CD4-positive, alpha-beta T cell treated with Interleukin-17A for 1 hour (primary cell): ENCODE measurements at places on chromosomes 1 and 21.

DNA sequence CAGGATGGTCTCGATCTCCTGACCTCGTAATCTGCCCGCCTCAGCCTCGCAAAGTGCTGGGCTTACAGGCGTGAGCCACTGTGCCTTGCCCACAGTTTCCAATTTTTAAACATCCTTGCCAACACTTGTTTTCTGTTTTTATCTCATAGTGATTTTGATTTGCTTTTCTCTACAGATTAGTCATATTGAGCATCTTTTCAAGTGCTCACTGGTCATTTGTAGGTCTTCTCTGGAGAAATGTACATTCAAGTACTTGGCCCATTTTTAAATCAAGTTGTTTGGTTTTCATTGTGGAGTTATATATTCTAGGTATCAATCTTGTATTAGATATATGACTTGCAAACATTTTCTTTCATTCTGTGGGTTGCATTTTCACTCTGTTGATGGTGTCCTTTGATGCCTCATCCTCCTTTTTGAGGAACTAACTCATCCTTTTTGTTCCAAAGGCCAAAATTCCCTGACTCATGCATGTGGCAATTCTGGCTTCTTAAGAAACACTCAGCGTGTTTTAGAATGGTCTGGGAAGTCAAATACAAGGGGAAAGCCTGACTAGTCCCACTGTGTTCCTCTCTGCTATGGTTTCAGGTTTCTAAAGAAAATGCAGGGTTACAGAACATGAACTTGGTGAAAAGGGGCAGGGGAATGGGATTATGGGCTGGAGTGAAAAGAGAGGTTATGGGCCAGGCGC lies 37.3 kb downstream of the PTAFR start:
- no peak for DNase-seq

DNA sequence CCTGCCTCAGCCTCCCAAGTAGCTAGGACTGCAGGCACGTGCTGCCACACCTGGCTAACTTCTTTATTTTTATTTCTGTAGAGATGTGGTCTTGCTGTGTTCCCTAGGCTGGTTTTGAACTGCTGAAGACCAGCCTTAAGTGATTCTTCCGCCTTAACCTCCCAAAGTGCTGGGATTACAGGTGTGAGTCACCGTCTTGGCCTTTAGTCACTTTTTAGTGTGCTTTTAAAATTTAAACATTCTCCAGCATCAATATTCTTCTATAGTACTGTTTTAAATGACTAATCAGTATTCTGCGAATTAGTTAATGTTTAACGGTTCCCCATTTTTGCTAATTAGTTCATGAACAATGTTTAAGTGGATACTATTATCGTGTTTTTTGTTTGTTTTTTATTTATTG lies 60.6 kb downstream of the DYRK1A start:
- no peak for DNase-seq

DNA sequence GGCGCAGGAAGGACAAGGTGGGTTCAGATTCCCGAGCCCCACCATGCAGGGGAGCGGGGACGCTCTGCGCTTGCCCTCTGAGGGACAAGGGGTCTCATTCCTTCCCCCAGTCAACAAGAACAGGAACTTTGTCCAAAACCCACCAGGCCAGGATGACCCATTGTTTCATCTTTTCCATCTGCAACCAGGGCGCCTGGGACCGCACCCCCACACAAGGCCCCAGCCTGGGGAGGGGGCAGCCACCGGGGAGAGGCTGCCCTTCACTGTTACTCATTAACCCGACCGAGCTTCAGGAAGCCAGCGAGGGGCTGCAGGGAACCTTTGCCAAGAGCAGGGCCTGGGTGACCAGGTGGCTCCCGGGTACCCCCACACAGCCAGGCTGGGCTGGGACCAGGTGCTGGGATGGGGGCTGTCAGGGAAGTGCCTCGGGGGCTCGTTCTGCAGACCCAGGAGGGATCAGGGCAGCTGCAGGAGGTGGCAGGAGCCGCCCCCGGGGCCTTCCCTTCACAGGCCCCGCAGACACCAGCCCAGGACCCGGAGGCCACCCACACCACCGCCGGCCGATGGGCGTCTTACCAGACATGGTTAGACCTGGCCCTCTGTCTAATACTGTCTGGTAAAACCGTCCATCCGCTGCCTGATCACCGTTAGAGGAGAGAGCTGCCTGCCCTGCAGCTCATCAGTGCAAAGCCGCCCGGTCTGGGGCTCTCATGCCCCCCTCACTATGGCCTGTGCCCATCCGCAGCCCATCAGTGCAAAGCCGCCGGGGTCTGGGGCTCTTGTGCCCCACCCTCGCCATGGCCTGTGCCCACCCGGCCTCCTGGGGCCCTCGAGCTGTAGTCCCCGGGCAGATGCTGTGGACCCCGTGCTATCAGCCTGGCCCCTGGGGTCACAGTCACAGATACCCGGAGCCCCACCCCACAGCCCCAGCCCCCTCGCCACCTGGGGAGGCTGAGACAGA lies 4.9 kb upstream of the TTLL10 start:
- DNase-seq: no peak

DNA sequence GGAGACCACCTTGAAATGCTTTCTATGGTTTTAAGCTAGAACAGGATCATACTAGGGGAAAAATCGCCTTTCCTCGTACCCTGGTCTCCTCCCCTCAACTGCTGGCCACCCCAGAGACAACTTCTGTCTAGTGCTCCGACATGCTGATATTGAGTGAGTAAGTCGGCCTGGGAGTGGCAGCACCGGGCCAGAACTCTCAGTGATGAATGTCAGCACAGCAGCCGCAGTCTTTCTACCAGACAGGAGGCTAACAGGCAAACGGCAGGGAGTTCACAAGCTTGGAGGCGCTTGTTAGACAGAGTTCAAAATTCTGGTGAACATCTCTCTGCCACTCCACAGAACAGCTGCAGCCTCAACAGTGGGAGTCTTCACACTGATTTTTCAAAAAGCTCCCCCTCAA lies 716.9 kb downstream of the ADGRL2 start:
- DNase-seq: no peak

DNA sequence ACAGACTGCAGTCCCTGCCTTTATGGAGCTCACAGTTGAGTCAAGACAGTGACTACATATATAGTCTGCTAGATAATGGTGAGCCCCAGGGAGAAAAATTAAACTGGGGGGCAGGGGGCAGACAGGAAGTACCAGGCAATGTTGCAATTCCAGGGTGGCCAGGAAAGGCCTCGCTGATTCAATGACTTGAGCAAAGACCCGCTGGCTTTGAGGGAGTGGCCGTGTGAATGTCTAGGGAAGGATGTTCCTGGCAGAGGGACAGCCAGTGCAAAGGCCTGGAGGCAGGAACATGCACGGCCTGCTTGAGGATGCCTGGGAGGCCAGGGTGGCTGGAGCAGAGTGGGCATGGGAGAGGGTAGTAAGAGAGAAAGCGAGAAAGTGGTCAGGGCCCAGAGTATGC lies 23.0 kb upstream of the EPHA8 start:
- no peak for DNase-seq

GRCh38 chr1:83511146-83511726 lies 487.7 kb downstream of the TTLL7 start:
- no peak for DNase-seq

- DNase-seq: no peak
Measured at GRCh38 chr1:62092110-62092509, 102.5 kb upstream of the L1TD1 start.

DNA sequence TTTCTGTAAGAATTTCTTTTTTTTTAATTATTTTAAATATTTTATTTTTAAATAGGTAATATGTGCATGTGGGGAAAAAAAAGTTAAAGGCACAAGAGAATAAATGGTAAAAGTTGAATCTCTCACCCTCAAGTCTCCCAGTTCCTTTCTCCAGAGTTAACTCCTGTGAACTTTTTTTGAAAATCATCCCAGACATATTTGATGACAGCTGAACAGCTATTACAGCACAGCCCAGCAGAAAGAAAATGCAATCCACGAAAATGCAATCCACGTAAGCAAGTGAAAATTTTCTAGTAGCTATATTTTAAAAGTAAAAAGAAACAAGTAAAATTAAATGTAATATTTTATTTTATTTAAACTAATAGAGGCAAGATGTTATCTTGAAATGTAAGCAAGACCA lies 310.0 kb upstream of the RUNX1 start:
- no peak for DNase-seq

GRCh38 chr1:154859786-154860155 lies 10.3 kb downstream of the KCNN3 start:
- no peak for DNase-seq

- DNase-seq: no peak
Measured at GRCh38 chr1:36351227-36351977, 28.0 kb upstream of the EVA1B start.

- no peak for DNase-seq
Measured at GRCh38 chr1:50936321-50936720, 23.7 kb downstream of the FAF1 start.

DNA sequence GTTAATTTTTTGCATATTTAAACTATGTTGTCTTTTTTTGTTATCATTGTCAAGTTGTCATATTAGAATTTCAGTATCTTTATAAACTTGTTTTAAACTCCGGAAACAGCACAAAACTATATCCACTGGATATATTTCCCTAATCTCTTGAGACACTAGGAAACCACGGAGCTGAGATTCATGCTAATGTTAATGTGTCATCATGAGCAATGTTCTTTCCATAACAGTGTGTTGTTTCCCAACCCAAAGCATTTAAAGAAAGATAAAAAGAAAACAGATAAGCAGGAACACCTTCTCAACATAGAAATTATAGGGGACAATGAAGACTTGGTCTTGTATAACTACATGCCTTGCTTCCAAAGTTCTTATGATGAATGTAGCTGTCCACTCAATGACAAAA lies 626.2 kb upstream of the TMPRSS15 start:
- DNase-seq: no peak

DNA sequence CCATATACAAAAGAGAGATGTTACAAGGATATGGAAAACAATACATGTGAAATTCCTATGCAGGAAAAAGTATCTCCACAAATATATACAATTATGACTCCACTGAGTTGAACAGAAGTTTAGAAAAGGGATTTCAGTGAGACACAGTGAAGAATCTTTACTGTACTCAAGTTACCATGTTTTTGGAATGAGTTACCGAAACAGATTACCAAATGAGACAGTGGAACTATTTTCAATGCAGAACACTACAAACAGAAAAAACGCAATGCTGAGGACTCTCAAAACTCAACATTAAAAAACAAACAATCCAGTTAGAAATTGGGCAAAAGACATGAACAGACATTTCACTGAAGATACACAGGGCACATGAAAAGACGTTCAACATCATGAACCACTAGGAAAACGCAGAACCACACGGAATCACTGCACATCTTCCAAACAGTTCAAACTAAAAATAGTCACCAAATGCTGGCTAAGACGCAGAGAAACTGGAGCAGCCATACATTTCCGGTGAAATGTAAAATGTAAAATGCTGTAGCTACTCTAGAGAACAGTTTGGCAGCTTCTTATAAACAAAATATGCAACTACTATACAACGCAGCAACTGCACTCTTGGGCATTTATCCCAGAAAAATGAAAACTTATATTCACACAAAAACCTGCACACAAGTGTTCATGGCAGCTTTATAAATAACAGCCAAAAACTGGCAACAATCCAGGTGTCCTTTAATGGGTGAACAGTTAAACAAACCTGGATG lies 118.7 kb downstream of the UBR4 start:
- DNase-seq: no peak
